ENCODE measurements at places on chromosomes 2 and 18.

DNA sequence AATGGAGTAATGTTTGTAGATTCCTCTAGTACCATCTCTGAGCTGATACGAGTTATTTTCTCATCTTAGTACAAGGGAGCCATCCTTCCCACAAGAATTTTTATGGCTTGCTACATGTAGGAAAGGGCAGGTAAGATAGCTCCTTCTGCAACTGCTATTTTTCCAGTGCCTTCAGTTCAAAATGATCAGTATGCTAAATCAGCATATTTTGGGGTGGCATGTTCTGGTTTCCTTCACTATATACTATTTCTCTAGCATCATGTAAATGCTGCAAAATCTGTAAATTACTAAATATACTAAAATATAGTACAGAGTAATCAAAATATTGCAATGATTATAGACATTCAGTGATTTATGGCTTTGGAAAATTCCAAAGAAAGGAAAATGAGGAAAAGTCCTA lies 1230.0 kb upstream of the CHAC2 start:
- no peak for DNase-seq

DNA sequence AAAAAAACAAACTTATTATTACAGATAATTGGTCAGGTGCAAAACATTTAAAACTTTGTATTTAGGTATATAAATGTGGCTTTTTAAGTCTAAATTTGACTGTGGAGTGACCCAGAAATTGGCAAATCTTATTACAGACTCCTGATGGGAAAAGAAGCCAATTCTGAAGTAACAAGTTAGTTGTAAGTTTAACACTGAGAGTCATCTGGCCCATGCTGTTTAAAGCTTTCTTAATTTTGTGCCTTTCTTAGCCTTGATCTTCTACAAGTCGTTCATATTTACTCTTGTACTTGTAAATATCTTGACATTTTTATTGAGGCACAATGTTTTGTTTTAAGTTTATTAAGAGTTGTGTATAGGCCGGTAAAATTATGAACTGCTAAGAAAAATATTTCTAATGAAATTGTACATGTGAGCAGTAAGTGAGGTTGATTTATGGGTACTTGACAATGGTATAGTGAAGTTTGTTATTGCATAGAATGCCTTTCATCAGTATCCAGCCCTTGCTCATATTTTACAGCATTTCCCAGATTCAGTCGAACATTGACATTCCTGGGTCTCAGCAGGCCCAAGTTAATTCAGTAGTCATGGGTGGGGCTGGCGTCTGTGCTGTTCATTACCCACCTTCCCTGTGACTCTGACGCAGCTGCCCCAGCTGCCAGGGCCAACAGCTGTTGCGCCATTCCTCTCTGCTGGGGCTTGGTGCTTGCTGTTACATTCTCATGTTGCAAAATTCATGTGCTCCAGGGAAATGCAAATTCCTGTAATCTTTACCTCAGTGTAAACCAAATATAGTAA lies 121.4 kb downstream of the ZNF236 start:
- DNase-seq: no peak

GRCh38 chr2:161992531-161992930 lies 81.5 kb downstream of the DPP4 start:
- DNase-seq: no peak

GRCh38 chr2:115549611-115550130 lies 1107.2 kb downstream of the DPP10 start:
- no peak for DNase-seq

DNA sequence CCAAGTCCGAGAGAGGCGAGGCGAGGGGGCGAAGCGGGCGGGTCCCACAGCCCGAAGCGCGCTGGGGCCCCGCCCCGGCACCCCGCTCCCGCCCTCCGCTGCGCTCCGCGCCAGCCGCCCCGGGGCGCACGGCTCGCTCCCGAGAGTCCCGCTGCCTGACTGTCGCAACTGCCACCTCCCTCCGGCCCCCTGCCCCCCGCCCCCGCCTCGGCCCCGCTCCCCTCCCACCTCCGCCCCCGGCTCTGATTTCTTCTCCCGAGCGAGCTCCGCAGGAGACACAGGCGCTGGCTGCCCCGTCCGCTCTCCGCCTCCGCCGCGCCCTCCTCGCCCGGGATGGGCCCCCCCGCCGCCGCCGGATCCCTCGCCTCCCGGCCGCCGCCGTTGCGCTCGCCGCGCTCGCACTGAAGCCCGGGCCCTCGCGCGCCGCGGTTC lies at the start of gene WNT6:
Gene WNT6 (plus strand): TSS at position 250 of the 432 bp plus-strand sequence. CDS start 233 bp downstream, outside the sequence.
- no peak for DNase-seq

GRCh38 chr2:177298191-177298590 lies 33.7 kb upstream of the NFE2L2 start:
- no peak for DNase-seq

DNA sequence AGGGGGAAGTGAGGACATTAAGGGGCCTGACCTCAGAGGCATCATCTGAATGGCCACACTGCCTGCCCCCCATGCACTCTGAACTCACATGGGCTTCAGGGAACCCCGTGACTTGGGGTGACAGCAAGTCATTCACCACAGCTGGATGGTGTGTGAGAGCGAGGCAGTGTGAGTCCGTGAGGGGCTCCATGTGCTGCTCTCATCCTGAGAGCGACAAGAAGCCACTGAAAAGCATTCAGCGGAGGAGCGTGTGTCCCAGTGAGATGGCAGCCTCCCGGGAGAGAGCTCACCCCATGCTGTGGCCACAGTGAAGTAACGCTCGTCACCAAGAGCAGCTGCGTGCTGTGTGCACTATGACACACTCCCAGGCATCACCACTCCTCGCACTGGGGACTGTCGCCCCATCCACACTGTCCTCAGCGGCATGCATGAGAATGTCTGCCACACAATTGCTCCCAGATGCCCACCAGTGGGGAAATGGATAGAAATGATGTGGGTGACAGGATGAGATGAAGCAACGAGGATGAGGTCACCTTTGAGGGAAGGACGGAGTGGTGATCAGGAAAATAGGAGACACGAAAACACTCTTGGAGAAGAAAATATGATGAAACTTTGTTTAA lies 213.0 kb upstream of the RAB6C start:
- DNase-seq: no peak

GRCh38 chr2:234631646-234632514 lies 135.0 kb upstream of the ARL4C start:
- no peak for DNase-seq

DNA sequence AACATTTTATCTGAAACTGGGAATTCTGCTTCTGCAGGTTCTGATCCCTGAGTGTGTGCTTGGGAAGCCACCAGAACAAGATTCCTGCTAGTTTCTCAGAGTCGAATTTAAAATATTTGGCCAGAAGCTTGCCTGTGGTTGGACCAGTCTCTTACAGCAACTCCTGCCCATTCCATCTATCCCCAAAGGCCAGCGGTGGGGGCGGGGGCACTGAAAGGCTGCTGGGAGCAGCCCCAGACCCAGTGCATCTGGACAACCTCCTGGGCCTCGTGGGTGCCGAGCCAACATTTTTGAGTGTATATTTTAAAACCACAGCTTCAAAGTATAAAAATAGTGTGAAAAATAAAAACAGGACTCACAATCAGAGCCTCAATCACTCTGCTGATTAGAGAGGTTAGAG lies 38.6 kb upstream of the ZFP36L2 start:
- DNase-seq: no peak

DNA sequence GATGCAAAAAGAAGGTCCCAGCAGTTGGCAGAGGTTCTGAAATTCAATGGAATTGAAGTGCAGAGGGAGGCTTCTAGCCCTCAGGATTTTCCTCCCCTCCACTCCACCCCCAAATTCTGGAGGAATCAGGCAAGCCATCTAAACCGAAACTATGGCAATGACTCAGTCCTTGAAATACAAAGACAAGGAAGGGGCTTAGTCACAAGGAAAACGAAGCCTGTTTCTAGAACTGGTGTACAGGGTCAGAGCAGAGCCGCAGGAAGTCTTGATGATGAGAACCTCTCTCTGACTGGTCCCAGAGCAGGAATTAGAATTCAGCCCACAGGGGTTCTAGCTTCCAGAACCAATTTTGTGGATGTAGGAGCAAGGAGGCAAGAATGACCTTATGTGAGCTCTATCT lies 111.7 kb upstream of the SCN1A start:
- no peak for DNase-seq

DNA sequence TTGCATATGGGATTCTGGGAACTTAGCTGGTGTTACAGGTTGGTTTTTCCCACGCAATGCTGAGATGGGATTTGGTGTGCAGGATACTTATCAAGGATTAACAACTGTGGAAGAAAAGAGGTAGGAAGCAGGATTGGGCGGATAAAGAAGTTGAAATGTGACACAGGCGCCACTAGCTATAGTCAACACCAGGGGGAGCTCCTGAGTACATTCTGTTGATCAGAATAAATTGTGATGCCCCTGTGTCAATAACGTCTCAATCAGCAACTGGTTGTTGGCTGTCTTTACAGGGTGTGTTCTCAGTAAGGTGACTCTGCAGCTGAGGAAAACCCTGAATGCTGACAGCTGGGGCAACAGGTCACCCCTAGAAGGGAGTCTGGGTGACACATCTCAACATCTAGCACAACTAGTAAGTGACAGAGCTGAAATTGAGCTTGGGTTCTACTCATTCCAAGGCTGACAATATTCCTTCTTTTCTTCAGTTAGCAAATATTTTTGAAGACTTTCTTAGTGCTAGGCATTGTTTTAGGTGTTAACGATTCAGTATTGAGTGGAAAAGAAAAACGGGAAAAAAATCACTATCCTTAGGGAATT lies 143.0 kb downstream of the ARL6IP6 start:
- no peak for DNase-seq

GRCh38 chr2:204722207-204722606 lies 176.9 kb downstream of the PARD3B start:
- no peak for DNase-seq

DNA sequence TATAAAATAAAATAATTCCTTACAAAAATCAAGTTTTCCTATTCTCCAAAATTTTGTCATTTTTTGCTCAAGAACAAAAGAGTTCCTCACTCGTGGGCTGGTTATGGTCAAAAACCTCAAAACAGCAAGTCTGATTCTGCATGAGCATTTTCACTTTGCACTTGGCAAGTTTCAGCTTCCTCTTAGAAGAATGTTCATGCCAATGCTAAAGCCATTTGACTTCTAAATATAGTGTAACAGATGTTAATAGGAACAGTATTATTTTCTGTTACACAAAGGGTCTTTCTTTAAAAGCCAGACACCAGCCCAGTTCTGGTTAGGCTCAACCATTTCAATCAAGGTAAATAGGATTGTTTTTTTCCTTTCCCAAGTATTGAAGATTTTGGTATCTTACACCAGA lies 261.3 kb upstream of the CCDC68 start:
- no peak for DNase-seq

GRCh38 chr2:169509298-169509885 lies at the start of gene KLHL41:
KLHL41 (plus strand) TSS chr2:169509702; CDS start chr2:169509779, 77 bp downstream.
- no peak for DNase-seq

GRCh38 chr2:68767031-68767961 lies 32.7 kb downstream of the ARHGAP25 start:
- no peak for DNase-seq

- no peak for DNase-seq
Measured at GRCh38 chr2:241912021-241912555, 42.6 kb downstream of the RTP5 start.

- no peak for DNase-seq
Measured at GRCh38 chr2:64212346-64212745, 68.1 kb upstream of the PELI1 start.

- no peak for DNase-seq
Measured at GRCh38 chr2:18910843-18911242, 321.5 kb upstream of the NT5C1B start.

DNA sequence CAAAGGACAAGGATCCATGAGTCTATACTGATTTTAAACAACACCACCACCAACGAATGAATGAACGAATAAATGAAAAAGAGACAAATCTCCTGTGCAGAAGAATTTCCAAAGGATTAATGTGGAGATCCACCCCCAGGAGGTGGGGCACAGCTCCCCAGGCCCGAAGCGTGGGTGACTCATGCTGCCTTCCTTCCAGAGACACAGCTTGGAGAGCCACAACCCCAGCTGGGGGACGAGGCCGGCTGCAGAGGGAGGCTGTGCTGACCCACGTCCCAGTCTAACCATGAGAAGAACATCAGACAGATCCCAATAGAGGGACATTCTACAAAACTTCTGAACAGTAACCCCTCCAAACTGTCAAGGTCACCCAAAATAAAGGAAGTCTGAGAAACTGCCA lies 557.3 kb upstream of the SALL3 start:
- no peak for DNase-seq

DNA sequence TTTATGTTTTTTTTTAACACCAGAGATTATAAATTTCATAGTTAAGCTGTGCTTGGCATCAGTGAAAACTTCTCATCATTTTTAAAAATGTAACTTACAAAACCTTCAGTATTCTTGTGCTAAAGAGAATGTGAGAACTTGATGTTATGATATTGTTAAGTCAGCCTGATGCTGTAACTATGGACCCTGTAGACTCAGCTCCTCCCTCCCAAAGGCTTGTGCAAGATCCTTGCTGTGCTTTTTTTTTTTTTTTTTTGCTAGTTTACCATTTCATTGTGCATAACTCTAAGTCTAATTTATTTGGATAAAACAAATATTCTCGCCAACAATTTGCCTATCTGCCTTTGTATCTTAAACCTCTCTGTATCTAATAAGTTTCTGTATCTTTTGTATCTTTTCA lies 12.9 kb upstream of the TFPI start:
- no peak for DNase-seq

DNA sequence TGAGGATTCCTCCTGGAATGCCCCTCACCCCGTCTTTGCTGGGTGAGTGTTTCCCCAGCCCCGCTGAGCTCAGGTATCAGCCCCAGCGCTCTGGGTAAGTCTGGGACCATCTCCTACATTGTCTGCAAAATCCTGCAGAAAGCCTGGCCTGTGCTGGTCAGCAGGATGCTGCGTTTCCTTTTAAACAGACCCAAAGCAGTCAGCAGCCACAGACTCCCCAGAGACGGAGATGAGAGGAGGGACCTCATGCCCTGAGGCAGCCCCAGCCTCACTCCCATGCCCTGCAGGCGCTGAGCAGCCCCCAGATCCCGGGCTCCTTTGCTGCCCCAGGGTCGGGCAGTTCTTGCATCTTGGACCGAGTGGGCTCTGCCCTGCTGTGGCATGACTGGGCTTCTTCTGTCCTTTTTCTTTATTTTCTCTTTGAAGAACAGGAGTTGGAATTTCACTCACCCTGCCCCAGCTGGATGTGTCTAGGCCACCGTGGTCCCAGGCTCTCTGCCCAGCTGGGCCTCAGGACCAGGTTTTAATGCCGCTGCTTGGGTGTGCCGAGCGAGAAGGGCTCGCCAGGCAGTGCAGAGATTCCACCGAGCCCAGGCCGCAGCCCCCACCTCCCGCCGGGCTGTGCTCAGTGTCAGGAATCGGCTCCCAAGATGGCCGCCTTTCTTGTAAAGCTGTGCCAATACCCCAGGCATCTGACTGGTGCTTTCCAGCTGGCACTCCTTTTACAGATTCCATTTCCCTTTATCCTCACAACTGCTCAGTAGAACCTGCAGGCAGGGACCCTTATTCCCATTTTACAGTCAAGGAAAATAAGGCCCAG lies 43.6 kb downstream of the ODC1 start:
- DNase-seq: no peak

DNA sequence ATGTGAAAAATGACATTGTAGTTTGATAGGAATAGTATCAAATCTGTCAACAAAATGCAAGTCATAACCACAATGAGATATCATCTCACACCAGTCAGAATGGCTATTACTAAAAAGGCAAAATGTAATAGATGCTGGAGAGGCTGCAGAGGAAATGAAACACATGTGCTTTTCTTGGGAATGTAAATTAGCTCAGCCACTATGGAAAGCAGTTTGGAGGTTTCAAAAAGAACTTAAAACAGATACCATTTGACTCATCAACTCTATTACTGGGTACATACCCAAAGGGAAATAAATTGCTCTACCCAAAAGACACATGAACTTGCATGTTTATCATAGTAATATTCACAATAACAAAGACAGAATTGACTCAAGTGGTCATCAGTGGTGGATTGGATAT lies 572.6 kb downstream of the TRIB2 start:
- no peak for DNase-seq

All from NCI-H187 treated with DMSO at 0.1 percent for 48 hours (cell line).